Effector CD8-positive, alpha-beta T cell (primary cell): ENCODE measurements at places on chromosomes 6 and 20.

- no peak for DNase-seq
Measured at GRCh38 chr6:8213995-8214394, 111.6 kb upstream of the EEF1E1 start.

DNA sequence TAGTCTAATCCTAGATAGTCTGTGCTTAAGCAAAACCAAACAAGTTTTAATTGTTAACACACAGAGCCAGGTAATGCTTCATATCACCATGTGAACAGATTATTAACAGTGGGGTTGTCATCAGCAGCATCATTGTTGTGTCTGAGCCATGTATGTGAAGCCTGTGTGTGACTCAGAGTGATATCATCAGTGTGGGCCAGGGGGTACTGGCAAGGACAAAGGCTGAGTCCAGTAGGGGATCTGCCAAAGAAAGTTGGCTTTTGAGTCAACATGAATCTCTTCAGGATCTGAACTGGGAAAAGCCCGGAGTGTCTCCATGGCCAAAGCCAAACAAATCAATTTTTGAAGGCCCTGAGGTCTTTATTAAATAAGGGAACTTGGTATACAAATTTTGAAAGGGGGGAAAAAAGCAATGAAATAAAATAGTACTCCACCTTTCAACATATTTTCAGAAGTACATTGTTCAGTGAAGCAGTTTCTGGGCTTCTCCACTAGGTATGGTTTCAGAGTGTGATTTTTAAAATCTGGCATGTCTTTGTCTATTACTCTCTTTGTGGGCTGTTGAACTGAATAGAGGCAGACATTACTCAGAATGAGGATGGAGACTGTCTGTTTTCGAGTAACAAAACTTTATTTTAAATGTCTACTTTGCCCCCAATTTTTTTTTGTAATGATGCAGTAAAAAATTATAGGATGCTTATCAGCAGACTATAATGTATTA lies 444.2 kb upstream of the JAG1 start:
- DNase-seq, result no peak

DNA sequence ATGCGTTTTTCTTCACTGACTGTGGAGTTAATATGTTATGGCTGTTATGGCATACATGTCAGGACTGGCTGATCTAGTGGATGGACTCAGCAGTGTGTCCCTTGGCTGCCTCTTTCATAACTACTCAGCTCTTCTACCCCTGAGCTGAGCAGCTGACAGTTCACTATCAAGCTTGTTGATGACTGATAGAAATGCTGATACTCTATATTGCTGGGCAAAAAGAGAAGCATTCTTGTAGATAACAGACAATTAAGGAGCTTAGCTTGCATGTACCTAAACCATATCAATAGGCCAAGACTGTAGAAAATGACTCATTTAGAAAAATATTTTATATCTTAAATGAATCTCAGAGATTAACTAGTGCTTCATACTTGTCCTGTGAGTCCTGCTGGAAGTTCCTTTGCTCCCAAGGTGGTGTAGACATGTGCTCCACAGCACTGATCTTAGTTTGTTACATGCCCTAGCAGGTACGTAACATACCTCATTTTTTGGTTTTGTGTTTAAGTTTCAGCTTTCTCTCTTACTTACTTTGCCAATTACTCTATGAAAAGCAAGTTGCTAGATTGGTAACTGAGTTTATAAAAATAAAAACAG lies 236.9 kb downstream of the GMDS start:
- no peak for DNase-seq

- no peak for DNase-seq
Measured at GRCh38 chr6:24945054-24945453, 9.3 kb upstream of the RIPOR2 start.

DNA sequence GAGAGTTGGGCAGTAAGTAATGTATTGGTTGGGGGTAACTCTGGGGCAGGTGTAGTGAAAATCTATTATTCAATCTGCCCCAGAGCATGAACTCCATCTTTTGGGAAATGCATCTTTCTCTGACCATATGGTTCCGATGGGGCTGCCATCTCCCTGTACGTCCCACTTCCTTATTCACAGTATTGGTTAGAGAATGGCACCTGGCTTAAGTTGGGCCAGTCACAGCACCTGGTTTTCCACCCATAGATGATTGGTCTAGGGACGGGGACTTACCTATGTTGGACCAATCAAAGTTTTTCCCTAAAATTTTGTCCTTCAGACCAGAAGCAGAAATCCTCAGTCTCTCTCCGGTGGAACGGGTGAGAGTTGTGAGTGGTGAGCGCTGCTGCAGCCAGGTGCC lies 2.2 kb upstream of the RALY start:
- DNase-seq, result no peak

DNA sequence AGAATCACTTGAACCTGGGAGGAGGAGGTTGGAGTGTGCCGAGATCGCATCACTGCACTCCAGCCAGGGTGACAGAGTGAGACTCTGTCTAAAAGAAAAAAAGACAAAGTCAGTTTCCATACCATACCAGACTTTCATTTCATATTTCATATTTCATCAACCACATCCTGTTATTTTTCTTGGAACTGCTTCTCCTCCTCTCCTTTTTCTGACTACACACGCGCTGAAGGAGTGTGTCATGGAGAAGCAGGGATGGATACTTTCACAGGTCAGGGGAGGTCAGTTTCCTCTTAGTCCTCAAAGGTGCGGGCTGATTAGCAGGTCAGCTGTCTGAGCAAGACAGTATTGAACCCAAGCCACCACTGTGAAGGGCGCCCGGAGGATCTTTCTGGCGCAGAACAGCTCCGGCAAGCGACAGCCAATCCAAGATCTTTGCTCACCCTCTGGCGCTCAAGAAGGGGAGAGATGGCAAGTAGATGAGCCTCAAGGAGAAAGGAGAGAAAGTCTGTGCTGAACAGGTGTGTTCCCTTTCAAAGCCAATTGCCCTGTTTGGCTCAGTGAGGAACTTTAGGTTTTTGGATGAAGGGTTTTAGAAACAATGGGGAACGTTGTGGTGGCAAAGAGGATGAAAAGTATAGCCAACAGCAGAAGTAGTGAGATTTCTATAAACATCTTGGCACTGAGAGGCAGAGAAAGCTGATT lies 18.9 kb upstream of the SYNJ2 start:
- DNase-seq, result no peak
